Adrenal gland (tissue), 19 donors: ENCODE measurements at places on chromosomes 12 and 14.
A peak's percentile ranks its signal among the peaks of the same experiment; 100 is the strongest.

DNA sequence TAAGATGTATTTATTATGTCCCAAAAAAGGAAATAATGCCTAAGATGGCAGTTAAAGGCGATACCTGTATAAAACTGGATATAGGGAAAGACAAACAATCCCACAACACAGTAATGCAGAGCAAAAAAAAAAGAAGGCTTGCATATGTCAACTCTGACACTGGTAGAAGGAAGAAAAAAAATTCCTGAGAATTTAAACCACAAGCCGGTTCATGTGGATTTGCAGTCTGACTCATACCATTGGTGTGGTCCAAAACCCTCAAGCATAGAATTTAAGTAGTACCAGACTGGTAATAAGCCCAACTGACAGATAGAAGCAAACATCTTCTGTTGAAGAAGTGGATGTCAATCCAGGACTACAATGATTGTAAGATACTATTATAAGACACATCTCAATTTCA lies 7.2 kb downstream of the DNAI7 start:
- no peak overlapping the region for H3K27ac ChIP-seq
- no peak for DNase-seq
- H3K4me1 ChIP-seq: no peaks in the 10 kb centered on the region
- no peak overlapping the region for H3K4me3 ChIP-seq

GRCh38 chr12:52193532-52193931 lies 1.7 kb upstream of the KRT80 start:
- no peaks in the 10 kb centered on the region for H3K27me3 ChIP-seq
- H3K27ac ChIP-seq: peak overlapping the region; percentile 41
- peaks cover 27% of the 10 kb centered on the region for H3K4me1 ChIP-seq
- no peak for DNase-seq
- no peaks in the 10 kb centered on the region for H3K36me3 ChIP-seq

- no peaks in the 10 kb centered on the region for H3K36me3 ChIP-seq
- H3K4me3 ChIP-seq: no peak overlapping the region
- H3K4me1 ChIP-seq: peaks cover 8% of the 10 kb centered on the region
- no peaks in the 10 kb centered on the region for H3K27me3 ChIP-seq
- peak; percentile 81 for DNase-seq
These were observed 70.2 kb downstream of the ETV6 start for GRCh38 chr12:11719678-11720099.

DNA sequence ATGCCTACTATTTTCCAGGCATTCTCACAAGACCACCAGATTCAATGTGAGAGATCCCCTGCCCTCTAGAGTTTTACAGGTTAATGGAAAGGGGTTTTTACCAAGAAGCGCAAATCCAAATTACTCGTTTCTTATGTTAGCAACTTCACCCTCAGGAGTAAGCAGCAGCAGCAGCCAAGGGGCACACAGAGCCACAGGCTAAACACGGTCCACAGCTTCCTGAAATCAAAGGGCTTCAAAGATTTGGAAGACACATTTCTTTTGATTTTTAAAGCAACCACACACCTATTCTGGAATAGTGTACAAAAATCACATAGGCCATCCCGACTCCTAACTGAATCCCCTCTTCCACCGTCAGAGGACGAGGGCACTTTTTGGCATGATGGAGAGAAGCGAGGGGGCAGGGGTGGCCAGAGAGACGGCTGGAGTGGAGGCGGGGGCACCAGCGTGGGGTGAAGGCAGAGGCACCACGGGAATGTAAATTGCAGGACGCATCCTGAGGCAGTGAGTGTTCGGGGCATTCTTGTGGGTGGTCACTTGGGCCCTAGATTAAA lies 107.0 kb downstream of the ARF6 start:
- DNase-seq: no peak
- no peak overlapping the region for H3K4me3 ChIP-seq

DNA sequence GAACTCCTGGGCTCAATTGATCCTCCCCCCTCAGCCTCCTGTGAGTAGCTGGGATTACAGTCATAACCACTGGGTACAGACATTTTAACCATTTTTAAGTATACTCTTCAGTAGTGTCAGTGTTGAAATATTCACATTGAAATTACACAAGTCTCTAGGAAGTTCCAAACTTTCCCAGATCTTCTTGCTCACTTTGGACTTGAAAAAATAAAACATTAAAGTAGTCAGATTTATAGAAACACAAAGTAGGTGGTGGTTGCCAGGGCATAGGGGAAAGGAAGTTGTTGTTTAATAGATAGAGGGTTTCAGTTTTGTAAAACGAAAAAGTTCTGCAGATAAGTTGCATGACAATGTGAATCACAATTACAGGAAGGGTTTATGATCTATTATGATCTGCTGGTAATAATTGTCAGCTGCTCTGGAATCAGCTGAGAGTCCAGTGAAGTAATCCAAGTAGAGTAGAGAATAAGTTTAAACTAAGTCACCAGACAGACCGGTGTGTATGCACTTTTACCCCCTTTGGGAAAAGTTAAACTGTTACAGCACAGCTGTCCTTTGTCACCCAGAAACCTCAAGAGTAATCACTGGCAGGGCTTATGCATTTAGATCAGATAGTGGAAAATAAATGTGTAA lies 27.4 kb downstream of the PCNX1 start:
- H3K27ac ChIP-seq: peak overlapping the region; percentile 60
- H3K36me3 ChIP-seq: no peaks in the 10 kb centered on the region
- H3K4me3 ChIP-seq: no peak overlapping the region
- no peaks in the 10 kb centered on the region for H3K27me3 ChIP-seq
- peaks cover 45% of the 10 kb centered on the region for H3K4me1 ChIP-seq
- DNase-seq: no peak

GRCh38 chr12:7991535-7991934 lies 41.0 kb upstream of the FOXJ2 start:
- no peaks in the 10 kb centered on the region for H3K27me3 ChIP-seq
- no peak for DNase-seq
- no peaks in the 10 kb centered on the region for H3K4me1 ChIP-seq
- no peak overlapping the region for H3K4me3 ChIP-seq
- H3K27ac ChIP-seq: no peak overlapping the region
- no peaks in the 10 kb centered on the region for H3K36me3 ChIP-seq

DNA sequence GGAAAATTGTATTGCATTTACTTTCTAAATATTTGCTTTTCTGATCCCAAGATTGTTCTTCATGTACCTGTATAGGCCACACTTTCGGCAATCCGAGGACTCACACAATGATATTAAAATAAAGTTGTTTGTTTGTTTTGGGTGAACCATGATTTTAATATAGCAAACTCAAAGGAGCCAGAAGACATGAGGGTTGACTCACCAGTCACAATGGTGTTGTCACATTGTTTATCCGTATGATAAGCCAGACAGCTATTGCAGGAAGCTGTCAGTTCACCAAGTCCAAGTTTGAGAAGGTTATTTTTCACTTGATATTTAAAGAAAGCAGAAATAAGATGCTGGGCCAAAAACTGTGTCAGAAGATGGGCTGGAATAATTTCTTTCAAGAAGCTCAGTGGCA lies 67.1 kb upstream of the CPM start:
- no peaks in the 10 kb centered on the region for H3K4me1 ChIP-seq
- H3K27me3 ChIP-seq: no peaks in the 10 kb centered on the region
- DNase-seq: no peak
- no peaks in the 10 kb centered on the region for H3K36me3 ChIP-seq
- H3K27ac ChIP-seq: no peak overlapping the region

GRCh38 chr12:65568517-65568916 lies 255.8 kb upstream of the HMGA2 start:
- no peaks in the 10 kb centered on the region for H3K4me1 ChIP-seq
- H3K27ac ChIP-seq: no peak overlapping the region
- no peak overlapping the region for H3K4me3 ChIP-seq

DNA sequence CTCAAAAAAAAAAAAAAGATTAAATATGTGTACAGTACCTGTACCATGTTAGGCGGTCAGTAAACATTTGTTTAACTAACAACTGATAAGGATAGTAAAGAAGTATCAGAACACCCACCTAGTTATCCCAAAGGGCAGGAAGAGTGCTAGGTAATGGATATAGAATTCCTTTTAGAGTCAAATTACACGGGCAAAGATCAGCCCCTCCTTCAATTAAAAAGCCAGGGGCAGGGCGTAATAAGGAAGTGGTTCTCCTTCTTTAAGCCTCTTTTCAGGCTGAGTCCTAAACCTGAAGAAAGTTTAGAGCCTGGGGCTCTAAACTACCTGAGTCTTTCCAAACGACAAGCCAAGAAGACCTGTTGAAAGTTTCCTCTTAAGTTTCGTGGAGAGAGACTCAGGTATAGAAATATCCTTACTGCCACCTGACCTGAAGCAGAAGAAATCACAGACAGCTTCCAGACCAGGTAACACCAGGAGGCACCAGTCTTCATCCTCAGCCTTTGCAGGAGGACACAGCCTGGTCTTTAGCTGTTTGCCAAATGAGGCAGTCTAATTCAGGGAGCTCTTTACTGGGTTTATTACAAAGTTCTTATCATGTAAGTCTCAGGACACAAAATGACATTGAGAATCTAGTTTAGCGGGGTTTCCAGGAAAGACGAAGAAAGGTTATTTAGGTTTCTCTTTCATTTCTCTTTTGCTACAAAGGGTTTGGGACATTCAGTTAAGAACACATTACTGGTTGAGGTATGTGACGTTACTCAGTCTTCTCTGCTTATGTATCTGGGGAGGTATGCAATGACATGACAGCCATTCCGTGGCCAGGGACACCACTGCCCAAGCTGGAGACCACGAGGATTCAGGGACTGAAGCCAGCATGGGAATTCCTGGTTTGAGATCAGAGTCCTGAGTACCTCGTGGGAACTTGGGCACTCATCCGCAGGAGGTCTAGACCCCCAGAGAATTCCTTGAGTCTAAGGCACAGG lies at the start of gene BCL2L14:
TSS of gene BCL2L14 (plus strand) at position 266 of the 983 bp plus-strand sequence. CDS start 8,367 bp downstream, outside the sequence.
- no peaks in the 10 kb centered on the region for H3K36me3 ChIP-seq
- no peak within 1 kb of the TSS for H3K4me3 ChIP-seq
- H3K4me1 ChIP-seq: no peaks in the 10 kb centered on the region
- H3K27ac ChIP-seq: no peak within 1 kb of the TSS
- no peaks in the 10 kb centered on the region for H3K27me3 ChIP-seq

GRCh38 chr14:48107646-48108045 lies 432.2 kb upstream of the MDGA2 start:
- H3K27ac ChIP-seq: no peak overlapping the region
- DNase-seq: no peak
- no peaks in the 10 kb centered on the region for H3K4me1 ChIP-seq
- H3K36me3 ChIP-seq: no peaks in the 10 kb centered on the region

DNA sequence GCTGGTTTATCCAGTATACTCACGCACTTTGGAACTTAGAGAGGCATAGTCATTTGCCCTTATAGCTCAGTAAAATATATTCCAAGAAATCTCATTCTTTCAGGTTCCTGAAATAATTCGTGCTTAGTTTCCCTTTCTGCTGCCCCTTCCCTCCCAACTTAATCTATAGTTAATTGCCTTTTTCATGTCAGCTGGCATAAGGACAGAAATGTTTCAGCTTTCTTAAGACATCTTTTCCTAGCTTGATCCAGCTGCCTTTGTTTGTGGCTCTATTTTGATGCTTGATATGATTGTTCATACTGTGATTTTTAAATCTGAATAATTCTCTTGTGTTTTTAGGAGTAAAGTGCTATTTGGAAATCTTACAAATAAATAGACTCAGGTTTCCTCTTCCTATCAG lies 120.0 kb upstream of the SEL1L start:
- DNase-seq: no peak
- no peaks in the 10 kb centered on the region for H3K27me3 ChIP-seq
- H3K27ac ChIP-seq: no peak overlapping the region

DNA sequence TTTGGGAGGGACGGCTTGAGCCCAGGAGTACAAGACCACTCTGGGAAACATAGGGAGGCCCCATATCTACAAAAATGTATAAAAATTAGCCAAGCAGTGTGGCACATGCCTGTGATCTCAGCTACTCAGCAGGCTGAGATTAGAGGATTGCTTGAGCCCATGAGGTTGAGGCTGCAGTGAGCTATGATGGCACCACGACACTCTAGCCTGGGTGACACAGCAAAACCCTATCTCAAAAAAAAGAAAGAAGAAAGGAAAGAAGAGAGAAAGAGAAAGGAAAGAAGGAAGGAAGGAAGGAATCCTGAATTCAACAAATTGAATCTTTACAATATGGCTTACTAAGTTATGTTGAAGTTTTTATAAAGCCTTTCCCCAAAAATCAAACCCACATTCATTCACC lies 2.1 kb downstream of the KIF21A start:
- no peaks in the 10 kb centered on the region for H3K36me3 ChIP-seq
- no peak overlapping the region for H3K27ac ChIP-seq
- DNase-seq: no peak

- no peak overlapping the region for H3K27ac ChIP-seq
- no peak for DNase-seq
- H3K36me3 ChIP-seq: no peaks in the 10 kb centered on the region
- no peaks in the 10 kb centered on the region for H3K27me3 ChIP-seq
- H3K4me3 ChIP-seq: no peak overlapping the region
- H3K4me1 ChIP-seq: peaks cover 41% of the 10 kb centered on the region
These were observed 30.4 kb downstream of the FBXO34 start for GRCh38 chr14:55301437-55302121.

- H3K4me3 ChIP-seq: no peak overlapping the region
- DNase-seq: no peak
- H3K4me1 ChIP-seq: no peaks in the 10 kb centered on the region
- no peak overlapping the region for H3K27ac ChIP-seq
These were observed 11.5 kb upstream of the IFI27 start for GRCh38 chr14:94099006-94099405.

DNA sequence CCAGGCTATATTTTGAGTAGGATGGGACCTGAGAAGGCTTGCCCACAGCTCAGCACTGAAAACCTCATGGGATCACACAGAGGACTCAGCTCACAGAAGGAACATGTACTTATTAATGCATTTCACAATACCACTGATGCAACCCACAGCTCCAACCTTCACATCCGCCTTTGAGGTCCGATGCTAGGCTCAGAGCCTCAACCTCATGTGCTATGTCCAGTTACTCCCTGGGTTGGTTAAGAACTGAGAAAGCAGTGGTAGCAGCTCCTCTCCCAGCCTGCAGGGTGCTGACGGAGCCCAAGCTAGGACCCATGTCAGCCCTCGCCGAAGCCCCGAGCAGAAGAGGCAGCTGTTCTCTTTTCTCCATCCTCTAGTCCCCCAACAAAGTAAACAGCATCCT lies 52.9 kb downstream of the SPTB start:
- no peaks in the 10 kb centered on the region for H3K36me3 ChIP-seq
- no peak for DNase-seq
- no peak overlapping the region for H3K4me3 ChIP-seq
- no peaks in the 10 kb centered on the region for H3K27me3 ChIP-seq
- H3K4me1 ChIP-seq: no peaks in the 10 kb centered on the region

- no peaks in the 10 kb centered on the region for H3K36me3 ChIP-seq
- peak overlapping the region; percentile 37 for H3K27ac ChIP-seq
- DNase-seq: no peak
- no peaks in the 10 kb centered on the region for H3K27me3 ChIP-seq
- H3K4me1 ChIP-seq: peaks cover 13% of the 10 kb centered on the region
These were observed 16.0 kb upstream of the LRP6 start for GRCh38 chr12:12282761-12283425.

- H3K27ac ChIP-seq: no peak overlapping the region
- no peaks in the 10 kb centered on the region for H3K36me3 ChIP-seq
- H3K4me1 ChIP-seq: peaks cover 8% of the 10 kb centered on the region
- DNase-seq: peak; percentile 58
These were observed 317.4 kb upstream of the DDHD1 start for GRCh38 chr14:53470351-53471043.
